ENCODE measurements at places on chromosomes 1 and 21.

- DNase-seq, result no peak
Observed at GRCh38 chr1:229905031-229905545, 161.9 kb upstream of the GALNT2 start.

DNA sequence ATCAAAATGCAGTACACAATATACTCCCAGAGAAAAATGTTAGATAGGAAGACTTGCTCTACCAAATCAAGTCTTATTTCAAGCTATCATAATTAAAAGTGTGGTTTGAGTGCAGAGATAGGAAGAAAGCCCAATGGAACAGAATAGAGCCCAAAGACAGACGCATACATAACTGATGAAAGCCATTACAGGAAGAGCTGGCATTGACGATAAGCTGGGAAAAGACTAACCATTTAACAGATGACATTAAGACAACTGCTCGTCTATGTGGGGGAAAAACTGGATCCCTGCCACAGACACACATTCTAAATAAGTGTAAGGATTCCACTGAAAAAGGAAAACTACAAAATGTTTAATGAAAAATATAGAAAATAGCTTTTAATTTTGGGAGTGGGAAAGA, 85.5 kb downstream of the NGF start:
- DNase-seq, result no peak

GRCh38 chr1:72371259-72372035, 89.1 kb upstream of the NEGR1 start:
- DNase-seq, result no peak

- no peak for DNase-seq
Observed at GRCh38 chr1:171258429-171258828, 10.1 kb downstream of the FMO1 start.

Data from AG10803 (cell line).